ENCODE measurements at places on chromosomes 3 and 15.

DNA sequence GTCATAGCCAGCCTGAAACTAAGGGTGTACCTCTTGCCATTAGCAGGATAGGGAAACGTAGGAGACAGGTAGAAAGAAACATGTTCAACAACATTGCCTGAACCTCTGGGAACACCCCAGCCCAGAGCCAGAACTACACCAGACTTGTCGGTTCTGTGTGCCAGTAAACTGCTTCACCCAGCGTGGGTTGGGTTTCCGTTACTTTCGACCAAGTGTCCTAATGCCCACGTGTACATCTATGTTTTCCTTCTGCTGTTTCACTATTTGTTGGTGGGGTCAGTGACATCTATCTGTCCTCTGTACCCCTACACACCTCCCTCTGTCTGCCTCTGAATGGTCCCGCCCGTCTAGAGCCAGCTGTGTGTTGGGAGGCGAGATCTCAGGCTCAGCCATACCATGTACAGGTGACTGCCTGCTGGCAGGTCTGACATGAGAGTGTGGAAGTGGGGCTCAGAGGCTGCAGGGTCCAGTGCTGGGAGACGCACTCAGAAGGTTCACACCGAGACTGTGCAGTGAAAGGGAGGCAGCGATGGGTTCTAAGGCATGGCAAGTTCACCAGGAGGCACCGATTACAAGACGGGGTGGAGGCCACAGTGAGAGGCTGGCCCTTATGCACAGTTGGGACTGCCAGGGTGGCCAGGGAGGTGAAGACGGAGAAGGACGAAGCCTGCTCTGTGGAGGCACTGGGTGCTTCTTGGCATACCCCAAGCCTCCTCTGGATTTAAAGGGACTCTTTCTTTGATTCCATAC lies 36.4 kb downstream of the SSUH2 start:
- no peak for DNase-seq

DNA sequence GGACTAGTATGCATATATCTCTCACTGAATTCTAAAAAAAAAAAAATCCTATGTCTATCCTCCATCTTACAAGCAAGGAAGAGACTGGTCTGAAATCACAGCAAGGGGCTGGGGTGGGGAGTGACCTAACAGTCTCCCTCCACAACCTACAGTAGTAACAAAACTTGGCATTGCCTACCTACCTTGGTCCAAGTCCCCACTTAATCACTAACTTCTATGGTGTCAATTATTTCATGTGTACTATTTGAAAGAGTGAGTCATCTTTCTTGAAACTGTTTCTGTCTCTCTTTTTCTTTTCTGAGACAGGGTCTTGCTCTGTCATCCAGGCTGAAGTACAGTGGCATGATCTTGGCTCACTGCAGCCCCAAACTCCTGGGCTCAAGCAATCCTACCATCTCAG lies 36.8 kb downstream of the CHAC1 start:
- DNase-seq: no peak

DNA sequence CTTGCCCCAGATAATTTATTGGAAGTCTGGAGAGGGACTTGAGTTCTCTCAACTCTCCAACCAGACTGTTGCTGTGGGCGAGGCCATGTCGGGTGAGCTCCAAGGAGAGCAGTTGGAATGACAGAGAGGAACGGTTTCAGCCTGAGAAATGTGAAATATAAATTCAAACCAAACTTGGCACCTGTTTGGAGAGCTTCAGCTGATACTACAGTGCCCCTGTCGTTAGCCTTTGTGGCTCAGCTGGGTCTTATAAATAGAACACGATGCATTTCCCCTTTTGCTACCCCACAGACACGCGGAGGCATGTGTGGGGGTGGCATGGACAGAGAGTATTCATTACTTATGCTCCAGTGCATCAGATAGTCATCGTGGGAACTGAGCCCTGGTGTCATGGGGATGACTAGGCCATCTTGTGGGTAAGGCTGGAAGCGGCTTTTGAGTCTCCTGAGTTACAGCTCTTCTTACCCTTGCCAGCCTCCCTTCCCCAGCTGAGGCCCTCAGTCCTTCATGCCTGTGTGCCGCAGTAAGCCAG lies 15.6 kb downstream of the SMAD3 start:
- DNase-seq: no peak

- no peak for DNase-seq
Measured at GRCh38 chr15:62482785-62483429, 317.8 kb upstream of the C2CD4B start.

DNA sequence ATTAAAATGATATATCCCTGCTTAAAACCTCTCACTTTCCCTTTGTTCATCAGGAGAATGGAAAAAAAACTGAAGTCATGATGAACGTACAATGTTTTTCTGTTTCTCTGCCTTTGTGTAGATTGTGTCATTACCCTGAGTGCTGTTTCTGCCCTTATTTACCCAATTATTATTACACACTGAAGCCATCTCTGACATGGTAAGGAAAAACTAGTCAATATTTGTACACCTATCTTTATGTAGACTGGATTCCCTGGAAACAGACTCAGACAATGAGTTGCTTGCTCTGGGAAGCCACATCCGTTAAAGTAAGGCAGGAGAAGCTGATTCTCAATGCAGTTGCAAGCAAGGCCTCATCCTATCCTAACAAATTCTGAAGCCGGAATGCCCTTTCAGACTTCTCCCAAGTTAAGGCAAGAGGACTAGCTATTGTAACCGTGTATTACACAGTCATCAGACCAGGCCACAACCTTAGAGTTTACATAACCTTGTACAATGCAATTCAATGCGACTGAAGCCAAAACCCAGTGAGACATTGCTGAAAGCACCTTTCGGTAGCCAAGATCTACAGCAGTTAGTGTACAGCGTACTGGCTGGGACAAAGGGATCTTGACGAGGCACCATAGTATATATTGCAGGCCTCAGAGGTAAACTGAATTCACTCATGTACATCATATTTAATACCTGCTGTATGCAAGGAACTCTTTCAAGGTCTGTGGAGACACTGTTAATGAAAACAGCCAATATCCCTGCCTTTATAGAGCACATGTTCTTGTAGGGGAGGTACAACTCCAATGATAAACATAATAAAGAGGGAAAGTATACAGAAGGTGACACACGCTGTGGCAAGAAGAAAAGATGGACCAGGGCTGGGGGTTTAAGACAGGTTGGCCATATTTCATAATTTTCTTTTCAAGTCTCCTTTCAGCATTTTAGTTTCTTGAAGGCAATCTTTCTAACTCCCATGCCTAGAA lies 1040.8 kb upstream of the SEMA6D start:
- no peak for DNase-seq

DNA sequence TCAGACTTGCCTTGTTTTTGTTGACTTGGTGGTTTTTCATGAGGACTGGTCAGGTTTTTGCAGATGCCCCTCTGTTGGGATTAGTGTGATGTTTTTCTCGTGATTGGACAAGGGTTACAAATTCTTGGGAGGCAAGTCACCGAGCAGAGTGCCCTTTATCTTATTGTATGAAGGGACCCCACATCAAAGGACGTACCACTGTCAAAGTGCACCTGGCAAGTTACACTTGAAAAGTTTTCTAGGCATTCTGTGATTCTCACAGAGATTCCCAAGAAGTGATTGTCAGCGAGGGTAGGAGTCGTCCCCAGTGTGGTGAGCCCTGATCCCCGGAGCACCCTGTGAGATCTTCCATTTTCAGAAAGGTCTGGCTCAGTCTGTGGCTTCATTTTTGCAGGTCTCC lies 110.1 kb downstream of the POLR2M start:
- no peak for DNase-seq

- DNase-seq: no peak
Measured at GRCh38 chr3:71584394-71585011, 975 bp upstream of the FOXP1 start.
